ENCODE measurements at places on chromosomes 4 and X. TPM values are rescaled to one million over a fixed set of nuclear protein-coding genes. Genes with fewer than 3 reads are reported as not detected.

GRCh38 chrX:38018766-38019425 is 12.5 kb downstream of the SYTL5 start:
- DNase-seq: no peak

DNA sequence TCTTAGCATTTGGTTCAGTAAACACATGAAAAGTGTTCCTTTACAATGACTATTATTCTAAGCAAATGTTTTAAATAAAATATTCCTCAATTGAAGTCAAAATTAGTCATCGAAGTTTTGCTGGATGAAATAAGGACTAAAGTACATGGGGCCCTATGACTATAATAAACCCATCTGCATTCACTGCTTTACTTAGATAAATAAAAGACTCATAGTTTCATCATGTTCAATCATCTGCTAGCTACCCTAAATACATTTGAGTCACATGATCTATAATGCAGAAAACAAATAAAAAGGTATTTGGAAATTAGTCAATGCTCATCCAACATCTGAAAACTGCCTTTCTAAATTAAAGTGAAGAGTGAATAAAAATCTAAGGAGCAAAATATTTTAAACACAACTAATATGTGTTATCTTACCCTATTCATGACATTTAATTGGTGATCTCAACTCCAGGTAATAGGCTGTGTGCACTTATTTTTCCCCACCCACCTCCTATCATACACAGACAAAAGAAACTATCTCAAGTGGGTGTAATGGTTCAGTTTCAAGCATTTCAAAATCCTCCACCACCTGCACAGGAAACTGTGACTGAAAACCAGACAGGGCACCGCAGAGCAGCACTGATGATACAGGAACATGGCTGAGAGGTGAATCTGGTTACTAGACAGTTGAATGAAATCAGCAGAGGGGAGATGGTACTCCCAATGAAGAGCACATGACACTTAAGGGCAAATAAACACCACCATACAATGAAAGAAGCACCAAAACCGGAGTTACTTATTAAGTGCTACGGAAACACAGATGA is 78.6 kb downstream of the CAMK2D start:
- DNase-seq: peak; percentile 65

- DNase-seq: no peak
These were observed 53.2 kb downstream of the SPRY1 start for GRCh38 chr4:123449780-123450179.

- no peak for DNase-seq
These were observed 8.4 kb upstream of the VSIG1 start for GRCh38 chrX:108036298-108036973.

- no peak for DNase-seq
These were observed 70.7 kb downstream of the ARHGEF38 start for GRCh38 chr4:105623099-105623498.

The NPY2R gene
- total RNA-seq: 0.94 TPM

The GYPB gene
- total RNA-seq: not detected

The SHROOM4 gene
- total RNA-seq: 3.3 TPM

The STPG2 gene
- total RNA-seq: not detected

The ZNF518B gene
- total RNA-seq: 22.4 TPM

The FAM184B gene
- total RNA-seq: not detected

The HHIP gene
- 8.4 TPM for total RNA-seq

The ITM2A gene
- total RNA-seq: 9.8 TPM
